ENCODE measurements at places on chromosomes 7 and 10.
A peak's percentile ranks its signal among the peaks of the same experiment; 100 is the strongest.

DNA sequence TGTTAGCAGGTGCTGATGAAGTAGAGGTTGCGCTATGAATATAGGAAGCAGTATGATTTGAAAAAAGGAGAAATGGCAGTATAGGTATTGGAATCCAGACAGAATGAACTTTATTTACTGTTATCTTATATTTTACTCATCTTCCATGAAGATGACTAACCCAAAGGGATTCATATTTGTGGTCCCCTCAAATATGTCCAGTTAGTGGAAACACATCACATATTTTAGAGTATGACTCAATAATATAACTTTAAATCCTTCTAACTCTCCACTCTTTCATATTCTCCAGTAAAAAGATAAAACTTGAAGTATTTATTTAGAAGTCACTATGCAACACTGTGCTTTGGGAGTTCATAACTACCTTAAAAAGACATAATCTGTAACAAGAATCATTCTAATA lies 286.5 kb upstream of the LRRTM3 start:
- no peak for DNase-seq

DNA sequence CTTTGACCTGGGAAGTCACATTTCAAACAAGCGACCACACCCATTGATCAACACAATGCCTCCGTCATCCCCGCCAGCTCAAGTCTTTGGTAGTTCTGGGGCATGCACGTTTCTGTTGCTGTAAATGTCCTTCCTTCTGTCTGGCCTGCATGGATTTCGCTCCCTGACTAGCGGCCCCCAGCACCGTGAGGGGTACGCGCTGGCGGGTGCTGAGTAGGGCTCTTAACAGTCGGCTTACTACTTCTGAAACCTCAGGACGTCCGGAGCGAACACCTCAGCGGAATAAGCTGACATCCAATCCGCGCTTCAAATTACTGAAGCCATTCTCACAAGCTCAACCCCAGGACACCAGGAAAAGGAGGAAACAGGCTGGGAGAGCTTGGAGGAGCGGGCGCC lies 505 bp downstream of the NUDCD3 start:
- DNase-seq = peak; percentile 51

- DNase-seq = no peak
Observed at GRCh38 chr7:22630069-22630468, 96.9 kb upstream of the IL6 start.

DNA sequence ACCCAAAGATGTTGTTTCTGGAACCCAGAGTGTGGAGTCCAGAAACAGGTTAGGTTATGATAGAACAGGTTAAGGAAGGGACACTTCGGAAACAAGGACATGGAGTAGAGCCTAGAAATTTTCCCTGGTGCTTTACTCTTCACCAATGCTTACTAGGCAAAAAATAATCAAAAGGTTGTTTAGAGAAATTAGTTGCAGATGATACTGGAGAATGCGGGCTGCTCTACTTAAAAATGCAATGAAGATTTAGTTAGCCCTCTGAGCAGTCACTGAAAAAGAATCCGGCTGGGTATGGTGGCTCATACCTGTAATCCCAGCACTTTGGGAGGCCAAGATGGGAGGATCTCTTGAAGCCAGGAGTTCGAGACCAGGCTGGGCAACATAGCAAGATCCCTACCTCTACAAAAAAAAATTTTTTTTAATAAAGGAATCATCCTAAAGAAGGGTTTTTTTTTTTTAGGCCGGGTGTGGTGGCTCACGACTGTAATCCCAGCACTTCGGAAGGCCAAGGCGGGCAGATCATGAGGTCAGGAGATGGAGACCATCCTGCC lies 3.3 kb upstream of the UBE2H start:
- no peak for DNase-seq

DNA sequence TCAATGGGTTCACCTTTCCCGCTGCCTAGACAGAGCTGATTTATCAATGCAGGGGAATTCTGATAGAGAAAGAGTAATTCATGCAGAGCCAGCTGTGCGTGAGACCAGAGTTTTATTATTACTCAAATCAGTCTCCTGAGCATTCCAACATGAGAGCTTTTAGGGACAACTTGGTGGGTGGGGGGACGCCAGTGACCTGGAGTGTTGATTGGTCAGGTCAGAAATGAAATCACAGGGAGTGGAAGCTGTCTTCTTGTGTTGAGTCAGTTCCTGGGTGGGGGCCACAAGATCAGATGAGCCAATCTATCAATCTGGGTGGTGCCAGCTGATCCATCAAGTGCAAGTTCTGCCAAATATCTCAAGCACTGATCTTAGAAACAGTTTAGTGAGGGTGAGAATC lies 99.0 kb upstream of the CAV2 start:
- DNase-seq = no peak

All from AG20443 (cell line).